ENCODE measurements at places on chromosomes 4 and X.

GRCh38 chrX:346034-346813 is 27.6 kb upstream of the GTPBP6 start:
- no peak for DNase-seq

- no peak for DNase-seq
Measured at GRCh38 chr4:15034071-15034764, 31.9 kb downstream of the CPEB2 start.

DNA sequence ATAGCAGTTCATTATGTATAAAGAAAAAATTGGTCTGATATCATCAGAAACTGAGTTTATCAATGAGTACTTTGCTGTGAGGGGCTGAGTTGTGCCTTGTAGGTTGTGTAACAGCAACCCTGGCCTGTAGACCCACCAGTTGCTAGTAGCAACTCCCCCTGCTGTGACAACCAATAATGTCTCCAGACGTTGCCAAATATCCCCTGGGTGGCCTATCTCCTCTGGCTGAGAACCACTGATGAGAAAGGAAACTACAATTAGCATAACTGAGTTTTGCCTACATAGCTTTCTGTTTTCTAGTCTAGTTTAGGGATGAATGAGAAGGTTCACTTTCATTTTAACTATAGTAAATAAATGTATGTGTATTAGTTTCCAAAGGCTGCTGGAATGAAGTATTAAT is 234.1 kb downstream of the CPE start:
- no peak for DNase-seq

DNA sequence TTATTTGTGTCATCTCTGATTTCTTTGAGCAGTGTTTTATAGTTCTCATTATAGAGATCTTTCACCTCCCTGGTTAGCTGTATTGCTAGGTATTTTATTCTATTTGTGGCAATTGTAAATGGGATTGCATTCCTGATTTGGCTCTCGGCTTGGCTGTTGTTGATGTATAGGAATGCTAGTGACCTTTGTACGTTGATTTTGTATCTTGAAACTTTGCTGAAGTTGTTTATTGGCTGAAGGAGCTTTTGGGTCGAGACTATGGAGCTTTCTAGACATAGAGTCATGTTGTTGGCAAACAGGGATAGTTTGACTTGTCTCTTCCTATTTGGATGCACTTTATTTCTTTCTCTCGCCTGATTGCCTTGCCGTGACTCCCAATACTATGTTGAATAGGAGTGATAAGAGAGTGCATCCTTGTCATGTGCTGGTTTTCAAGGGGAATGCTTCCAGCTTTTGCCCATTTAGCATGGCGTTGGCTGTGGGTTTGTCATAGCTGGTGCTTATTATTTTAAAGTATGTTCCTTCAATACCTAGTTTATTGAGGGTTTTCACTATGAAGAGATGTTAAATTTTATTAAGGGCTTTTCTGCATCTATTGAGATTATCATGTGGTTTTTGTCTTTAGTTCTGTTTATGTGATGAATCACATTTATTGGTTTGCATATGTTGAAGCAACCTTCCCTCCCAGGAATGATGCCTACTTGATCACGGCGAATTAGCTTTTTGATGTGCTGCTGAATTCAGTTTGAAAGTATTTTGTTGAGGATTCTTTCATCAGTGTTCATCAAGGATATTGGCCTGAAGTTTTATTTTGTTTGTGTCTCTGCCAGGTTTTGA is 72.7 kb upstream of the BOD1L1 start:
- DNase-seq, result no peak

GRCh38 chr4:53589511-53589910 is 1.8 kb downstream of the LNX1 start:
- DNase-seq, result no peak

- DNase-seq, result no peak
Measured at GRCh38 chrX:9311421-9312160, 153.3 kb upstream of the TBL1X start.

GRCh38 chr4:176656108-176656507 is 136.6 kb downstream of the VEGFC start:
- DNase-seq, result no peak

DNA sequence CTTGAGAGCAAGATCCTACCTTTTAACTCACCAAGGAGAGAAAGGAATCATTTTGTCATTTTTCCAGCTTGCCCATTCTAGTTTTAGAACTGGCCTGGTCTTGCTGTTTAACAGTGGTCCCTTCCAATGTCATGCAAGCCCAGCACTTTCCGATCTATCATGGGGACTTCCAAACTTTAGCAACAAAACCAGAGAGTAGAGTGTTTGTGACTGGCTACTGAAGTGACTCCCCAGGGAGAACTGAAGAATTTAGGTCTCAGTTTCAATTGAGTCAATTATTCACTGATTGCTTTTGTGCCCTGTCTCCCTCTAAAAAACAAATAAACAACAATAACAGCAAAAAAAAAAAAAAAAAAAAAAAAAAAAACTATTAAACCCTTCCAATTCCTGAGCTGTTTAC is 108.3 kb downstream of the LHFPL1 start:
- no peak for DNase-seq

GRCh38 chr4:110357521-110357920 is 118.4 kb upstream of the ENPEP start:
- no peak for DNase-seq

- DNase-seq, result no peak
Measured at GRCh38 chr4:20829617-20830357, 129.5 kb downstream of the PACRGL start.

DNA sequence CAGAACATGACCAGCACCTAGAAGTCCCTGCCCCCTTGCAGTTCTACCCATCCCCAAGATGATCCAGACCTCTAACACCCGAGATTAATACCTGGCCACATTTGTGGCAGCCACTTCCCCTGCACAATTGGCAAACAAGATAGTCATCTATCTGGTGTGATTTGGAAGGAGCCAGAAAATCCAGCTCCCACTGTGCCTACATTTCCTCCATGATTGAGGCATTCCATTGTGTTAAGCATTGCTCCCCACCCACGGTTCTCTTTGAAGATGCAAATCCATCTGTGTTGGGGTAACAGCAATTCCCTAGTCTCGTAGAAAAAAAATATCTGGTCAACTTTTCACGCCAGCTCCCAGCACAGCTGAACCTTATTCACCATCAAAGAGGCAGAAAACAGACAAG is 405.0 kb downstream of the BCOR start:
- DNase-seq, result no peak

- no peak for DNase-seq
Measured at GRCh38 chr4:110270492-110271197, 72.2 kb upstream of the ELOVL6 start.

GRCh38 chrX:125757794-125758564 is 408.1 kb downstream of the DCAF12L2 start:
- no peak for DNase-seq

DNA sequence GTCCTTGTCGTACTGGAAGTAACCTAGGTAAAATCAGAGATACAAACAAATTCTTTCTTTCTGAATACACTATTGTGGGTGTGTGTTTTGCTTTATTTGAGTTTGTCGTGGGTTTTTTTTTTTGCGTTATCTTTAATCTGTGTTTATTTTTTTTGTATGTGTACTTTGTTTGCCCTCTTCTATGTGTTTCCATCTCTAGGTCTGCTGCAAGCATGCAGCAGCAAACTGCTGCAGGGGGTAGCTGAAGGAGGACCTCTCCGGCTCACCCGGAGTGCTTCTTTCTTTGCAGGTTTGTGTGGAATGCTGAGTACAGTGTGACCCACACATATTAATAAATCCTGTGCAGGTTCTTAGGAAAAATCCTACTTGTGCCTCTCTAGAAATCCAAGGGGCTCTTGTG is 64.8 kb downstream of the FNIP2 start:
- DNase-seq, result no peak

DNA sequence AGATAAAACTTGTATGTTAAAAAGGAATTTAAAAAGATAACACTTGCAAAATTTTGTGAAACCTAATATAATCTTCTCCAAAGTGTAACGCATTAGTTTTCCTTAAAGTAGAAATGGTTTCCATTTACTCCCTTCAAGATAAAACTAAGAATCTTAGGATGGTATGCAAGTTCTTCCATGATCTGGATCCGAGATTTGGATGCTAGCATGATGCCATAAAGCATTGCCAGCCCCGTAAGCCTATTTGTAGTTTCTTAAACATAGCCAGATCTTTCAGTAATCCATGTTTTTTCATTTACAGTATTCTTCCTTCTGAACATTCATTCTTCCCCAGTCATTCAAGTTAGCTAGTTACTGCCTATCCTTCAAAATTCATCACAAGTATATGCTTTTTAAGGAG is 572.4 kb downstream of the KCNIP4 start:
- no peak for DNase-seq

DNA sequence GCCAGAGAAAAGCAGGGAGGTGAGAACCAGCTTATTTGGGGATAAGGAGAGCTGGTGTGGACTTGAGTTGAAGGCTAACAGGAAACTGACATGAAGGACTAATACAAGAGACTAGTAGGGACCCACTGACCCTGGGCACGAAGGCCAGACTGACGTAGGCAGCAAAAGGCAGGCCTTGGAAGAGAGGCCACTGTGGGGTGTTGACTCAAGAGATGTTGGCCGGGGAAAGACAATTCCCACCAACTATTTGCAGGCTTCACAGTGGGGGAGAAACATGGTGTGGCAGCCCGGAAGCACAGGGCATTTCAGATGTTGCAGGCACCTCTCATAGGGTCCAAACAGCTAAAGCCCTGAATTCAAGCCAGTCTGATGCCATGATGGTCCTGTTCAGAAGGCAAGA is 24.4 kb upstream of the MAP3K15 start:
- no peak for DNase-seq

GRCh38 chr4:173538909-173539445 is 8.9 kb upstream of the HAND2 start:
- no peak for DNase-seq

DNA sequence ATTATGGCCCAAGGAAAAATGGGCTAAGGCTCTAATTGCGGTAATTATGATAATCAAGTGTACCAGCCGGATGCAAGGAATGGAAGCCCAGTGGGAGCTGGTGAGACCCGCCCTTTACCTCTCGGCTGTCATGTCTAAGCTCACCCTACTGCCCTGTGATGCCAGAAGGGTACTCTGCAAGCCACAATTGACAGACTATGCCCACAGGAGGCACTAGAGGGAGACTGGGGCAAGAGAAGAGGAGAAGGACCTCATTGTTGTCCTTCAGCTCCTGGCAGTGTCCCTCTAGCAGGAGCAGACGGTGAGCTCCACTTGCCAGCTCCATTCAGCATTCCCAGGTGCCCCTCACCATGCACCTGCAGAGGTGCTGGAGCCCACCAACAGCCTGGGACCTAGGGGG is 141.8 kb downstream of the SMIM20 start:
- DNase-seq, result no peak

DNA sequence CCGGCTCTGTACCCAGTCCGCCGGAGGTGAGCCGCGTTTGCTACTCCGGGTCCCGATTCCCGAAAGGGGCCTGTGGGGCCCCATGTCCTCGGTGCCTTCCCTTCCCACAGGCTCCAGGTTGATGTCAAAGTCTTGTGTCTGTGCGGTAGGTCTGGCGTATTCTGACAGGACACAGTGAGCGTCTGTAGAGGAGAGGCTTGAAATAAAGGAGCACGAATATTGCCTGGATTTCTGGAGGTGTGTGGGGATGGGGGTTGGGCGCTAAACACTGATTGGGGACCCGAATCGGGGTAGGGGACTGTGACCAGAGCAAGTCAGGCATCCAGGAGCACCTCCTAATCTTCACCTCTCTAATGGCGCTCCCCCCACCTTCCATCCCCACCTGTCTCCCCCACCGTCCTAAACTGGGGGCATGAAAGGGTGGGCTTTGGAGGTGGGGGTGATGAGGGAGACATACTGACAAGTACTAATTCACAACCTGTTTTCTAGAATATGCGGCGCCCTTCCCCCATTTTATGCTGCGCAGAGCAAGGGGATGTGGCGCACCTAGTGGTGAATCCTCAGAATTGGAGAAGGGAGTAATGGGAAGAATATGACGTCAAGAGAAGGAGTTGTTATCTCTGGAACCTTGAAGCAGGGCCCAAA is 855 bp downstream of the GPRASP2 start:
- no peak for DNase-seq

DNA sequence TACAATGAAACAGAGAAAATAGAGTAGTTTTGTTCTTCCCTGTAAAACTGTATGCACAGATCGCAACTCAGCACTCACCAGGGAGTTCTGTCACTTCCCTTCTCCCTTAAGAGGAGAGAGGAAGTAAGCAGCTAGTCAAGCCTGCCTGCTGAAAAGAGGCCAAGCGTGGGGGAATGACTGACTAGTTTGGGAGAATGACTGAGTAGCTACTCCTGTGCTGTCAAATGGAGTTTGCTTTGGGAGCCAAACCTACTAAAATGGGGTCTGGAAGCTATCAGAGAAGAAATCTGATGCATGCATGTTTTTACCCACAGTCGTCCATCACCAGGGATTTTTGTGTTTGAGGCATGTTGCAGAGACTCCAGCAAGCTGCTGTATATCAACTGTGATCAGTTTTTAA is 54.6 kb upstream of the LHFPL1 start:
- no peak for DNase-seq

DNA sequence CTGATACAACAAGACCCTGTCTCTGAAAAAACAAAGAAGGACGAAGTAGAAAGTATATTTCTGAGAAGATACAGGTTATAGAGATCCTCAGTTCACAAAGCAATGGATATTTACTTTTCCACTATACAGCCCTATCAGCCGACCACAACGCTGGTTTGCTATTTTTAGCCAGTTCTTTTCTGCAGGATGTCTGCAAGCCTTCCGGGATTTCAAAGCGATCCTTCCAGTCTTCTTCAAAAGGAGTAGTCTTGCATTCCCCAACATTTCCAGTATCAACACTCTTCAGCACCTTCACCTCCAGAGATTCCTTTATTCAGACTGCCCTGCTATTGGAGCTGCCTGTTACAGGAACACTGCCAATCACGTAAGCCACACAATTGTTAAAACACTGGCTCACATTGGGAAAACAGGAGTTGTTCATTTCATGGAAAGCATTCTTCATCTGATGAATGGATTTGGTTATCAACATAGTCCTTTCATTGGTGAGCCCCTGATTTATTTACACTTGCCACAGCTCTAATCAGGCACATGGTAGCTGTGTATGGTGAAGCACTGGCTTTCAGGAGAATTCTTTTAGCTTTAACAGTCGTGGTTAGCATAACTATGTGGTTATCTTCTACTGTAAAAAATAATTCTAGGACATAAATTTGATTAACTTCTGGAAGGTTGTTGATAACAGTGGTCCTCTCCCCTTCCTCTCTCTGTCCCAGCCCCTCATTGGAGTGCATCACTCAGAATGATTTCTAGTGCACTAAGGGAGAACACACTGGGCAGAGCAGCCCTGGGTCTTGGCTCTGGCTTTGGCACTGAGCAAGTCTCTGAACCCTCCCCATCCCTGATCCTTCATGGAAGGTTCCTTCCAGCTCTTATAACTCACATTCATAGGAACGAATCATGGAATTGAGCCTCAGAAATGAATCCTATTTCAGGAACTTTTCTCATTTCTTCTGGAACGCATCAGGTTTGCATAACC is 109.9 kb upstream of the SORBS2 start:
- DNase-seq, result no peak

GRCh38 chr4:14564281-14564680 is 438.0 kb upstream of the CPEB2 start:
- DNase-seq, result no peak

GRCh38 chrX:2500091-2500802 is 529 bp downstream of the DHRSX start:
- DNase-seq, result no peak

GRCh38 chr4:90425893-90426292 is 298.7 kb downstream of the CCSER1 start:
- no peak for DNase-seq

- DNase-seq, result no peak
Measured at GRCh38 chr4:602559-602942, 22.8 kb upstream of the PDE6B start.

GRCh38 chr4:40628888-40629287 is 776 bp downstream of the RBM47 start:
- DNase-seq, result no peak

GRCh38 chrX:1093586-1094421 is 118.6 kb downstream of the CRLF2 start:
- no peak for DNase-seq
